Stimulated activated CD4-positive, alpha-beta T cell treated with anti-CD3 and anti-CD28 coated beads, Interleukin-15, amount 100 ng/mL, for 48 hours (primary cell): ENCODE measurements at places on chromosomes 2 and 18.

GRCh38 chr2:190766595-190766994 is 114.0 kb upstream of the GLS start:
- no peak for DNase-seq

DNA sequence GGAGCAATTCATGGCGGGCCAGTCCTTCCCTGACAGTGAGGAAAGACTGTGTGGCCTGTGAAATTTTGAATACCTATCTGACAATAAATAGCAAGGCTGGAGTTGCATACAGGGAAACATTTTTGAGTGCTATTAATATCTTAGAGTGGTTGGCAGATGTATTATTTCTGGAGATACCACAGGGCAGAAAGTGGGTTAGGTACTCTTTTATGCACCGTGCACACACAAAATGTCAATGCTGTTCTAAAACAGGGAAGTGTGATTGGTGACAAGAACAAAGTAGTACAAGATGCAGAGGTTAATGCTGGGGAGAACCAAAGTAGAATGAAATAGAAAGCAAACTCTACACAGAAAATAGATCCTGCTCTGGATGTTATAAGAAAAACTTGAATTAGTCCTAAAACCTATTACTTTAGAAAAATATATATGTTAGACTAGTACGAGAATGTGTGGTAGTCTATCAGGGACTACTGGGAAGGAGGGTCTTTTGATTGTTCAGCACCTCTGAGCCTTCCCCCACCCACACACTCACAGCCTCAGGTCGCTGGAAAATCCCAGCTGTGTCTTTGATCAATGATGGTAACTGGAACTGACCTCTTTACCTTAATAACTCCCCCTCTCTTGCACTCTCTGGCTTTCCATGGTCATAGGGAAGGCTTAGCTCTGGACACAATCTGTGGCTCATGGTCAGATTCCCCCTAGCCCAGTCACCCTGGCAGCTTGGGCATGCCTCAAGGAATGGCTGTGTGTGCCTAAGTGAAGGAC is 58.2 kb downstream of the SERPINB8 start:
- DNase-seq = no peak

GRCh38 chr2:123434546-123435395 is 590.3 kb upstream of the CNTNAP5 start:
- no peak for DNase-seq

GRCh38 chr2:199806179-199806578 is 44.8 kb downstream of the FTCDNL1 start:
- DNase-seq = no peak

DNA sequence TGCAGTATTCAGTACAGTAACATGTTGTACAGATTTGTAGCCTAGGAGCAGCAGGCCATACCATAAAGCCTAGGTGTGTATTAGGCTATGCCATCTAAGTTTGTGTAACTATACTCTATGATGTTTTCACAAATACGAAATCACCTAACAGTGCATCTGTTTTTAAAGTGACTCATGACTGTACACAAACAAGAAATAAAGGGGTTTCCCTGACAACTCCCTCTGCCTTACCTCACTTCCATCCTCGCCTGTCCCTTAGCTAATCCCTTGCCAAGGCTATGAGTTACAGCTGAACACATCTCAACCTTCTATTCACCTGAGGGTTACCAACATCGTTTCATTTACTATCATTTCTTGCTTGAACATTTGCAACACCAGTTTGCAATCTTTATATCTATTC is 78.6 kb upstream of the RPRM start:
- no peak for DNase-seq

DNA sequence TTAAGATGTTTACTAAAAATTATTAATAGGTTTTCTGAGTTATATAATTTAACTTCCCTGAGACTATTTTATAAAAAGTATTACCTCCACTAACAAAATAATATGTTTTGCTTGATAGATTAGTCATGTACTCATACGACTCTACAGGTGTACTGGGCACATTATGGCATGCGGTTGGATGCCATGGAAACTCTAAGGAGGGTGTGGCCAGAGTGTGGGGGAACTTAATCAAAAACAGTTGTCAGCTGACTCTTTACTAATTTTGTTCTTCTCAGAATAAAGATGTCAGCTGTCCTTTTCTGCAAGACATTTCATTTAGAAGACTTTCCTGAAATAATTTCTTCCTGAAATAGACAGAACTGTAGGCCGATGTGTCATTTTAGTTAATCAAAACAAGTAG is 228.3 kb upstream of the SIX3 start:
- no peak for DNase-seq

DNA sequence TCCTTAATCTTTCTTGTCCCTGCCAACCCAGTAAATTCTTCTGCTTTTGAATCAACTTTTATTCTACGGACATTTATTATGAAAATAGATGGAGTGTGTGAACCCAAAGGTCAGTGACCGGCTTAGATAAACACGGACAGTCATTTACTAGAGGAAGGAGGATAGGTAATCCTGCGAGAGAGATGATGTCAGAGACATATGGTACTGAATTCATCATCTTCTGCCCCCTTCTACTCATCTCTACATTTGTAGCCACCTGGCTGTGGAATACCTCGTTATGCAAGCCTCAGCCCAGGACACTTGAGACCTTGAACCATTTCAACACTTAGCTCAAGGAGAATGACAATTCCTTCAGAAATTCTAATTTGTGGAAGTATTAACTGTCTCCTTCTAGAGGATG is 443.6 kb downstream of the TDRD15 start:
- no peak for DNase-seq

GRCh38 chr2:161900241-161900640 is 173.8 kb downstream of the DPP4 start:
- DNase-seq = no peak

- no peak for DNase-seq
Measured at GRCh38 chr2:43484323-43484930, 111.4 kb downstream of the THADA start.

GRCh38 chr18:51382081-51382480 is 184.6 kb upstream of the MEX3C start:
- DNase-seq = no peak

- no peak for DNase-seq
Measured at GRCh38 chr18:59273759-59274532, 692 bp upstream of the RAX start.

DNA sequence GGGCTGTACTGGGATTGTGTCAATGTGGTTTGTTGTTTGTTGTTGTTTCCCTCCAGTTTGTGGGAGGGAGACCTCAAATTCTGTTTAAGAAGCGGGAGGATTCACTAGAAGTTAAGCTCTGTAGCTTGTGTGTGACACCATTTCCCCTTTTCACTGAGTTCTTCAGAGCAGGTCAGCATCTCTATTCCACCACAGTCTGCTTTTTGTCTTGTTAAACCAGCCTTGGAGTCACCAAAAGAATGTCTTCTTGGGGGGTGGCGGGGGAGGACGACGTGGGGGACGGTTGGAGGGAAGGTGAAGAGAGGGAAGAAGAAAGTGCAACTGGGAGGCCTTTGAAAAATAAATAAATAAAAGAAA is 2.3 kb upstream of the BCL11A start:
- no peak for DNase-seq

DNA sequence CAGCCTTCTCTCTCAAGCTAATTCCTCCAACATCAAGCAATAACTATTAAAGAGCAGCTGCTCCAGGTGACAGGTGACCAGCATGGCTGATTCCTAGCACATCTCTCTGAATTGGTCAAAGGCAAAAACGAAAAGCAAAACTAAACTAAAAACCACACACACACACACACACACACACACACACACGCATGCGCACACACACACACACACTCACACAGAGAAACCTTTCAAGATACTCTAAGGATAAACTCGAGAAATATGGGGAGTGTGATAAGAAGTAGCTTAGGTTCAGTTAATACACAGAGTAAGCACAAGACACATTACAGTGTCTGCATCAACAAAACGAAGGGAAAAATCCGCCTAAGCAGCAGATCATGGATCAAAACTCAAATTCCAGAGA is 74.5 kb upstream of the FZD7 start:
- DNase-seq = no peak

DNA sequence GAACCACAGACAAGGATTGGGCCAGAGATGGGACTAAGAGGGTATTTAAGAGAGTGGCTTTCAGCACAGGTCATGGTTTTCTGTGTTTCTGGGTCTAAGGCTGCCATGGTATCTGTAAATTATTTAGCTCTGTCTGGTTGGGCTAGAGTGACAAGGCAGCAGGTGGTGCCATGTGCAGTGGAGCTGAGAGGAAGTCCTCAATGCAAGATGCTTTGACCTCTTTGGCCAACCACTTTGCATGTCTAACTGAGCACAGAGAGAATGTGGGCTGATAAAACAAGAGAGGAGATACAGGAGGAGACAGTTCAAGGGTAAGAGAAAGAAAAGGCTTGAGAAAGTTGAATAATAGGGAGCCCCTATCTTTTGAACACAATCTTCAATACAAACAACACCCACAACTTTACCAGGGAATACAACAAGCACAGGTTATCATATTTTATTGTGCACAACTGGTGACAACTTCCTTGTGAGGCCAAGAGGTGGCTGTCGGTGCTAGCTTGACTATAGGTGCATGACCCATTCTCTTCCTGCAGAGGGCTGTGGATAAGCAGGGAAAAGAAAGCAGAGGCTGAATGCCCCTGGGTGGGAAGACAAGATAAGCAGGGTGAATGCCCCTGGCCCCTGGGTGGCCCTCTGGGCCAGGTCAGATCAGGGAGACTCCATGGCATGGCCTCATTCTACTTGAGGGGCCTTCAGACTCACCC is 12.3 kb downstream of the FLACC1 start:
- no peak for DNase-seq

DNA sequence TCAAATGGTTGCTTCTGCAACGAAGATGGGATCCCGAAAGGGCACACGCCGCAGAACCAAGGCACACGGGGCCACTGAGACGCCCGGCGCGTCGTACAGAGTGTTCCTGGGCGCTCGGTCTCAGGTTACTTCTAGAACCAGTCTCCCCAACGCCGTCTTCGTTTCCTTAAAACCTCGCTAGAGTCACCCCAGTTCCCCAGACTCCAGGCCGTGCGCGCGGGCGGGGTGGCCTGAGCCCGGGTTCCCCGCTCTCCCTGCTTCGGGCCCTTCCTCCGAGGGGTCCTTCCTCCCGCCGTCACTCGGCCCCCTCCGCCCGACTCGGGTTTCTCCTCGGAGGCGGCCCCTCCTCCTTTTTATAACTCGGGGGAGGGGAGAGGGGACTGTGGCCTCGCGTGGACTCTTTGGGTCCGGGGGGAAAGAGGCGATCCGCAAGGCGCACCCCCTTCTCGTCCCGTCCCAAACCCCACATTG is 774 bp upstream of the FZD7 start:
- DNase-seq = no peak

DNA sequence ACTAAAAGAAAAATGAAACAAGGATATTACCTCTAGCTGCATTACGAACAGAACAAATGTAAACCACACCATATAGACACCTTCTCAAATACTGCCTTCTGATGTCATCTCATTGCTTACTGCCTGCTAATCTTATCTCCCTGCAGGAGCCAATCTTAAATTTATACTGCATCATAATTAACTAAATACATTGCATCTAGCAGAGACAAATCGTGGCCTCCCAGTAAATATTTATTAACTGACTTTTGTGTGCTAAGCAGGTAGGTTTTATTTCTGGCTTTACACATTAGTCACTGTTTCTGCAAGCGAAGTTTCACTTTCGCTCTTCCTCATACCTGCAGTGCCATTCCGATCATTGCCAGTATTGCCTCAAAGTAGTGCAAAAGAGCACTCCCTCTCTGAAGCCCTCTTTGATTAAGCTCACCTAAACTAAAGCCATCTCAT is 67.5 kb downstream of the SPATS2L start:
- peak; percentile 15 for DNase-seq

- no peak for DNase-seq
Measured at GRCh38 chr2:27464443-27464842, 22.3 kb downstream of the KRTCAP3 start.

- no peak for DNase-seq
Measured at GRCh38 chr2:129302106-129302505, 677.4 kb upstream of the RAB6C start.

DNA sequence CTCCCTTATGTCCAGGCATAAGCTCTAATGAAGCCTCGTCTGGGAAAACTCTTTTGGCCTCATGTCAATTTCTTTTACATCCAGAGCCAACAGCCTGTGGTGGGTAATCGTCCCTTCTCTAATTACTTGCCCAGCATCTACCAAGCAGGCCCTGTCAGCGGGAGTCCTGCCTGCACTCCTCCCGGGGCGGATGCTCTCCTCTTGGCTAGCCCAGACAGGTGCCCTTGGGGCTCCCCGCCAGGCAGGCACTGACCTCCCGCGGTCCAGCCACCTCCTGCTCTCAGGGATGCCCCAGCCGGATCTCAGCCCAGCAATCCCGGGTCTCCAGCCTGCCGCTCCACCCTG is 74.2 kb downstream of the NCAPH start:
- no peak for DNase-seq

DNA sequence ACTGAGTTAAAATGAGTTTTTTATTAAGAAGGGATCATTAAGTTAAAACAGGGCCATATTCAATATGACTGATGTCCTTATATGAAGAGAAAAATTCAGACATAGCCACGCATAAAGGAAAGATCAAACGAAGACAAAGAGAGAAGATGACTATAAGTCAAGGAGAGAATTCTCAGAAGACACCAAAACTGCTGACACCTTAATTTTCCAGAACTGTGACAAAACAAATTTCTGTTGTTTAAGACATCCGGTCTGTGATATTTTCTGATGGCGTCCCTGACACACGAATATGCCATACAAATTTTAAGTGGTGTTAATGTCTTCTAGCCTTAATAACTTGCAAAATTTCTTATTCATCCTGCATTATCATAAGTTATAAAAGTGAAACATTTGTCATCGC is 1325.2 kb upstream of the DDX18 start:
- DNase-seq = no peak

DNA sequence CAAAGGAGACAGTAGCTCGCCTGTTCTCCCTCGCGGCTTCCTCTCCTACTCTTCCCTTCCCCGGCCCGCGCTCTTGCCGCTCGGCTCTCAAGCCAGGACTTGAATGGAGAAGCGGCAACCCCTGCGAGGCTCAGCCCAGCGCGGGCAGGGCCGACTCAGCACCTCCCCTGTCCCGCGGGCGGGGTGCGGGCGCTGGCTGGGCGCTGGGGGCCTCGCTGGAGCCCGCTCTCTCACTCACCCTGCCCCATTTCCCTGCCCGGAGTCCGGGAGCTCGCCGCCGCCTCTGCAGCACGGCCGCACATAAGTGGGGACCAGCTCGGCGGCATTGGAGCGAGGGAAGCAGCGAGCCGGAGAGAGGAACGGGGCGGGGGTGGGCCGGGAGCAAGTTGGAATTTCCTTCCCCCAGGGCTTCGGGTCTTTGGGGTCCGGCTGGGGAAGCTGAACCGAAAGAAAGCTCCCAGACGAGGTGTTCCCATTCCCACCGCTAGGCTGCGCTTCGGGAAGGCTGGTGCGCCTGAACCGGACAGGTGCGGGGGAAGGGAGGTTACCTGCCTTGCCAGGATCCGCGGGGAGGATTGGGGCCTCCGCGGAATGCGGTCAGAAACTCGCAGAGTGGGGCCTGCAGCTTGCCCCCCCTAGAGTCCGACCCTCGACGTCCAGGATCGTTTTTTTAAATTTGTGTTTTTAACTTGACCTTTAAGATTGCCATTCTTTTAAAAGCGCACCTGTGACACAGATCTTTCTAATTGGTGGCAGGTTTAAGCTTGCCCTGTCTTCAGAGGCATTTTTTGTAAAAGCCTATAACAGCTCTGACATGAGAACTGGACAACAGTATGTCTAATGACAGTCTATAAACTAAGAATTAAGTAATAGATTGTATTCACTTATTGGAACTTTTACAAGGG is at the start of gene COBLL1:
Gene COBLL1, minus strand, starts transcription at position 105 of the 905 bp plus-strand sequence. CDS start 627 bp downstream, outside the sequence.
- no peak for DNase-seq

GRCh38 chr2:103808814-103809213 is 1045.1 kb upstream of the POU3F3 start:
- no peak for DNase-seq
